Hypothalamus (tissue), 51 donors: ENCODE measurements at places on chromosomes 3 and 15.

- no peak for DNase-seq
Measured at GRCh38 chr15:35885870-35886269, 339.9 kb upstream of the DPH6 start.

- DNase-seq, result no peak
Measured at GRCh38 chr15:78000091-78000926, 77.2 kb downstream of the TBC1D2B start.

DNA sequence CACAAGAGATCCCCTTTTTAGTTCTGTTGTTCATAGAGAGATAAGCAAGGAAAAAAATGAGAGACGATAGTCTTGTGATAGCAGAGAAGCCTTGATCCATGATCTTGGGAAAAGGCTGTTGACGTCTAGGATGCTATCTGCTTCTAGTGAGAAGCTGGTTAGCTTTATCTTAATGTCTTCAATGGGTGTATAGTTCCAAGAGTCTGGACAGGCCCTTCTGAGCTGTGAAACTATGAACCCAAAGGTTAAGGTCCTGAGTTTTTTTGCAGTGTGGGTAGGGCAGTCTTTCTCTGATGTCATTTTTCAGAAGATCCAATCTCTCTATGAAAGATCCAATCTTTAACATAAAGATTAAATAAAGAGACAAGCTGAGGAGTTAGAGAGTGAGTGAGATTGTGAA lies 10.5 kb upstream of the NOX5 start:
- no peak for DNase-seq

- no peak for DNase-seq
Measured at GRCh38 chr3:184315543-184315867, 1.1 kb downstream of the EIF4G1 start.

DNA sequence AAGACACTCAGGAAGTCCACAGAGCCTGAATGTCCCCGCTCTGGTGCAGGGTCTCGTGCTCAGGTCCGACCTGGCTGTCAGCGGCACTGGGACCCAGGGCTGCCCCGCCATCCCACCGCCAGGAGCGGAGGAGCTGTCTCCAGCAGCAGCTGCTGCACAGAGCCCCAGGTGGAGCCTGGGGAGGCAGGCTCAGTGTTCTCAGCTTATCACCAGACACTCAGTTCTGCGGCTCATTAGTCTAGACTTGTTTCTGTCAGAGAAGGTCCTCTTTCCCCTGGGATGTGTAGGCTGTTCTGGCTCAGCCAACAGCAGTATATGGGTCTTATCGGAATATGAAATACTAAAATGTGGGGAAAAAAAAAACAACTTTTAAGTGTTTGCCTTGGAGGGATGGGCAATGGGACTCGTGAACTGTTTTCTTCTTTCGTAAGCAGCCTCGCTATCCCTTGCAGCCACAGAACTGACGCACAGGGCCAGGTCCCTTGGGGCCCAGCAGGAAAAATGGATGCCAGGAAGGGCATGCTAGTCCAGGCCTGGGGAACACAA lies 75.9 kb downstream of the KLF13 start:
- DNase-seq, result no peak

DNA sequence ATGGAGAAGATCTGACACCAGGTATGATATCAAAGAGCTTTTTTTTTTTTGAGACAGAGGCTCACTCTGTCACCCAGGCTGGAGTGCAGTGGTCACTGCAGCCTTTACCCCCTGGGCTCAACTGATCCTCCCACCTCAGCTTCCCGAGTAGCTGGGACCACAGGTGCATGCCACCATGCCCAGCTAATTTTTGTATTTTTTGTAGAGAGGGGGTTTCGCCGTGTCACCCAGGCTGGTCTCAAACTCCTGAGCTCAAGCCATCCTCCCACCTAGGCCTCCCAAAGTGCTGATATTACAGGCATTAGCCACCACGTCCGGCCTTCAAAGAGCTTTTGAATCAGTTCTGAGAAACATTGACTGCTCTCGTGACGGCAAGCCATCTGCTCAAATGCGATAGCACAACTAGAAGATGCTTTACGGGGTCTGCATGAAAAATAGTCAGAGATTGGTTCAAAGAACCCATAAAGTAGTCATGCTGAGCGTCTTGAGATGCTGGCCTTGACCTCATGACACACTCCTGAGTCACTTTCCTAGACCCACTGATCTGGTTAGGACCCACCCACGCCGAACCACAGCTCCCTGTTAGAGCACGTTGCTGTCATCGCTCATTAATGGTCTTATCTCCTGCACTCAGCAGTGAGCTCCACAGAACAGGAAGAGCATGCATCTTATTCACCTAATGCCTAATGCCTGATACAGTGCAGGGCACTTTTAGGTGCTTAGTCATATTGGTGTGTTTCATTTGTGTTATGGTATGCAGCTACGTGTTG lies 57.0 kb upstream of the NR2F2 start:
- DNase-seq, result no peak

- no peak for DNase-seq
Measured at GRCh38 chr3:17798000-17798399, 55.6 kb upstream of the TBC1D5 start.

DNA sequence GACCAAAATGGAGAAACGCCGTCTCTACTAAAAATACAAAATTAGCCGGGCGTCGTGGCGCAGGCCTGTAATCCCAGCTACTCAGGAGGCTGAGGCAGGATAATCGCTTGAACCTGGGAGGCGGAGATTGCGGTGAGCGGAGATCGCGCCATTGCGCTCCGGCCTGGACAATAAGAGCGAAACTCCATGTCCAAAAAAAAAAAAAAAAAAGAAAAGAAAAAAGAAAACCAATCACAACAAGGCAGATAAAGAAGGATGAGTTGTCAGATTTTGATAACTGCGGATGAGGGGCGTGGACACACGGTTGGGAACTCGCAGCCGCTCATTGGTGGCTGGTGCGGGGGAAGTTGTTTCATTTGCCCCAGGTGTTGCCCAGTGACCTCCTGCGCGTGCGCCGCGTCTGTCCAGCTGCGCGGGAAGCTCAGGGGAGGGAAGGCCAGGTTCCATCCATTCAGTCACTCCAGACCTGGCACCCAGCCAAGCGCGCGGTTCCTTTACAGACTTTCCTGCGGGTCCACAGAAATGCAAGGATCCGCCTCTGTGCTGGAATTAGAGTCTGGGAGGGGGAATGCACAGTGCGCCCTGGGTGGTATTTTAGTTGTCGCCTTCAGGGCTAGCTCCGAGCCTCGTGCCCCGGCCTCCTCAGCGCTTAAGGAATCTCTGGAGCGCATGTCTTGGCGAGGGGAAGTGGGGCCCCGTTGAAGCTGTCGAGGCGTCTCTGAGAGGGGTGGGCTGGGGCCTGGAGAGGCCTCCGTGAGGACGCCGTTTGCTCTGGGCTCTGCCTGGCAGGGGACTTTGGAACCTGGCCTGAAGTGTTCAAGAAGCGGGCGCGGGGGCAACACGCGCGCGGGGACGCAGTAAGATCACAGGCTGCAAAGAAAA lies 708 bp upstream of the GCHFR start:
- DNase-seq, result peak; percentile 22

DNA sequence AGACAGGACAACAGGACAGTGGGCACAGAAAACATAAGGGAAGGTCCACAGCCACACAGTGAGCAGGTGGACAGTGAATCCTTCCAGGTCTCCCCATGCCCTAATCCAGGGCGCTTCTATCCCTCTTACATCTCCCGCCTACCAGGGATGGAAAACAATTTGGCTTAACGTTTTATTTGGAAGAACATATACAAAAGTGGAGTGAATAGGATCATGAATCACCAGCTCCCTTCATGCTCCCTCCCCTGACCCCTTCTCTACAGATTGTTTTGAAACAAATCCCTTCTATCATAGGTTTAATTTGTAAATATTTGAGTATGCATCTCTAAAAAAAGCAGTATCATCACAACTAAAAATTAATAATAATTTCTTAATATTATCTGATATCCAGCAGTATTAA lies 52.5 kb downstream of the CLDN11 start:
- no peak for DNase-seq

DNA sequence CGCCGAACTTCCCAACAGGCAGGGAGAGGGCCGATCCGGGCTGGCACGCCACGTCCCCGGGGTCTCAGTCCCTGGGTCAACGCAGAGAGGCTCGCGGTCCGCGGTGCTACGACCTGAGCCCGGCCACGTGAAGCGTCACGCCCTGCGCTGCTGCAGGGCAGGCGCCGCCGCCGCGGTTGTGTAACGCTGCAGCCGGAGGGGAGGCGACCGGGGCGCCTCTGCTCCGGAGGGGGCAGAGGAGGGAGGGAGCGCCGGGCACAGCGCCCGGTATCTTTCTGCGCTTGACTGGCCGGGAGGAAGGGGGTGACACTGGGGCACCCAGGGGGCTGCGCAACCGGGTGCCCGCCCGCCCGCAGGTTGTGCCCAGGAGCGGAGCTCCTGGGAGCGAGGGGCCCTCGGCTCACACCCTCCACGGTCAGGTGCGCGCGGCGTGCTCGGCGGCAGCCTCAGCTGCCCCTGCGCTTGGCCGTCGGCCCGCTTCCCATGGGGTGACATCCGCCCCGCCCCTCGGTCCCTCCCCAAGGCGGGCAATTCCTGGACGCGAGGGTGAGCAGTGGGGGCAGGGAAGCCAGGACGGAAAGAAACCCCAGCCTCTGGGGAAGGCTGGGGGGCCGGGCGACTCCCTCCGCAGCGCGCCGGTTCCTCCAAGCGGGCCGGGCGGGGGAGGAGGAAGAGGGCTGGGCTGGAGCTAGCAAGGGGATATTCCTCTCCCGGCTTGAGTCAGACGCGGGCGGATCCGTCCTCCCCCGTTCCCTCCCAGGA lies 852 bp upstream of the BHLHE40 start:
- DNase-seq, result peak; percentile 91

- DNase-seq, result no peak
Measured at GRCh38 chr3:194481525-194482195, 5.1 kb downstream of the ATP13A3 start.

- DNase-seq, result no peak
Measured at GRCh38 chr3:64956711-64957325, 269.0 kb upstream of the ADAMTS9 start.

DNA sequence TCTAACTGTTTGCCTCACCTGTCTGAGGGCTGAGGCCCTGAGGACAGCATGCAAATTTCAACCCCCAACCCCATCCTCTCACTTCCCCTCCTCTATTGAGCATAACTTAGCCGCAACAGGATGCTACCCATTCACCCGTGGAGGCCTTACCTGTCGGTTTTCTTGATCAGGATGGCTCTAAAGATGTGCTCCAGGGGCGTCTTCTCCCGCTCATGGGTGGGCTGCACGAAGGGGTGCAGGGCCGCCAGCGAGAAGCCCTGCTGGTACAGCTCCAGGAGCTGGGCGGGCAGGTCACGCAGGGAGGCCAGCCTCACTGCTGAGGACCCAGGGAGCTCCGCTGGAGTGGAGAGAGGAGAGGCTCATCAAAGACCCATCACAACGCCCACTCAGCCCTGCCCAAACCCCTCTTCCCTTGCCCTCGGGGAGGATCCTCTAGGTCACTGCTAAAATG lies 79.8 kb downstream of the RFTN1 start:
- DNase-seq, result no peak

- no peak for DNase-seq
Measured at GRCh38 chr3:63519426-63519825, 133.0 kb upstream of the SNTN start.
